ENCODE measurements at places on chromosomes 4 and X.

GRCh38 chr4:90099812-90100211 lies 27.4 kb upstream of the CCSER1 start:
- DNase-seq, result no peak

GRCh38 chrX:121858867-121859647 lies 811.6 kb downstream of the GLUD2 start:
- DNase-seq, result no peak

- no peak for DNase-seq
Observed at GRCh38 chr4:110970642-110971041, 347.8 kb upstream of the PITX2 start.

DNA sequence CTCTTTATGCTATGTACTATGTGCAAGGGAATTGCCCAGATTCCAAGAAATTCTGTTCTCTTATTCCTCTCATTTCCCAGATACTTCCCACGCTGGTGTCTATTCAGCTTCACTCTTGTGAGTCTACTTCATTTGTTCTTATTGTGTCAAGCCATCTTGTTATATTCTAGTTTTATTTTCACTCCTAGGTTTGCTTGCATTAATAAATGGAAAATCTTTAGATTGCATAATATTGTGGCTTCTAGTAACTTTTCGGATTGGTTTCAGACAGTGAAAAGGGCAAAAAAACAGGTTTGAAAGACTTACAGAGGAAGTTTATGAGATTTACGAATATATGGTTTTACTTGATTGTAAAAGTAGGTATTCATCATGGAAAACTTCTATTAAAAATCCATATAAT lies 128.4 kb downstream of the BTC start:
- no peak for DNase-seq

DNA sequence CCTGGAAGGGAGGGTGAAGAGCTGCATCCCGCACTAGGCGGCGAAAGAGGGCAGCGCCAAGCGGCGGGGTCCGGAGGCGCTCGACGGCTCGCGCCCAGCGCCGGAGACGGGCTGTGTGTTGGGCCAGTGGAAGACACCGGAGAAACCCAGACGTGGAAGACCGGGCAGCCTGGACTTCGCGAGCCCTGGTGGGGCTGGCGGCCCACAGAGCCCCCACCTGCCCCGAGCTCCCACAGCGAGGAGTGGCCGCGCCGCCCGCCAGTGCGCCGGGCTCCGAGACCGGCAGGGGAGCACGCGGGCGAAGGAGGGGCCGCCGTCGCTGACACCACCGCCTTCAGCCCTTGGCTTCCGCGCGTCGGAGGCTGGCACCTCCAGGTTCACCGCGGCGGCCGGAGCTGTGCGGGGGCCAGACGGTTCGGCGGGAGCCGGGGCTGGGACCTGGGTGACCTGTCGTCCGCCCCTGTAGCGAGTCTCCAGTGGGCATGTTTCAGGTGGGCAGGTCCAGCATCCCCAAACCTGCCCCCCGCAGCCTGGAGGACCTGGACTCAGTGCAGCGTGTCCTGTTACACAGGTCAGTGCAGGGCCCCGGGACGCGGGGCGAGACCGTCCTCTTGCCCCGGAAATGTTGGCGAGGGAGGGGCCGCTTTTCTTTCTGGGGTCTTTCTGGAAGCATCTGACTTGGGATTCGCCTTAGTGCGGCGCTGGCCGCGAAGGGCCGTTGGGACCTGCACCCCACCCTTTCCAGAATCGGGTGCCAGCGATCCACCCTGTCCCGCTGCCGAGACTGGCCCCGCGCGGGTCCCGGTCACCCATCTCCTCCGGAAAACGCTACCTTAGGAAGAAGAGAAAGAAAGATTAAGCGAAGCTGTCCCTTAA lies 9.6 kb upstream of the INTU start:
- no peak for DNase-seq

GRCh38 chr4:119106036-119107000 lies 29.3 kb upstream of the MYOZ2 start:
- no peak for DNase-seq

DNA sequence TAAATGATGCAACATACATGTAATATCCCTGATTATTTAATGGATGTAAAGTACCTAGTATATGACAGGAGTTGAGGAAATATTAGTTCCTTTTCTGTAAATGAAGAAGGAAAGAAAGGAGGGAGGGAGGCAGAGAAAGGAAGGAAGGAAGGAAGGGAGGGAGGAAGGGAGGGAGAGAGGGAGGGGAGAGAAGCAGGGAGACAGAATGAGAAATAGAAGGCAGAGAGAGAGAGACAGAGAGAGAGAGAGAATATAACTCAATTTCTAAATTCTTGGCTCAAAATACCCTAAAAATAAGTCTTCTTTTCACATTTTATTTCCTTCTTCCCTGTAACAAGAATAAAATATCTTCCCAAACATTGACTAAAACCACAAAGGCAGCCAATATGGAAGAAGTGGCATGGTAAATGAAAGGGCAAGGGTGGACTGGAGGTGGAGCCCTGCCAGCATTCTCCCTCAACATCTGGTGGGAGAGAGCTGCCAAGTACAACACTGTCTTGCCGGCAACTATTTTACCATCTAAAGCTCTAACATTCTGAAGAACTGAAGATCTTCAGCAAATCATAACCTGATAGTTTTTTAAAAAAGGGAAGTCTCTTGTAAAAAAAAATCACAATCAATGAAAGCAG lies 245.1 kb downstream of the PPP3CA start:
- DNase-seq, result no peak

DNA sequence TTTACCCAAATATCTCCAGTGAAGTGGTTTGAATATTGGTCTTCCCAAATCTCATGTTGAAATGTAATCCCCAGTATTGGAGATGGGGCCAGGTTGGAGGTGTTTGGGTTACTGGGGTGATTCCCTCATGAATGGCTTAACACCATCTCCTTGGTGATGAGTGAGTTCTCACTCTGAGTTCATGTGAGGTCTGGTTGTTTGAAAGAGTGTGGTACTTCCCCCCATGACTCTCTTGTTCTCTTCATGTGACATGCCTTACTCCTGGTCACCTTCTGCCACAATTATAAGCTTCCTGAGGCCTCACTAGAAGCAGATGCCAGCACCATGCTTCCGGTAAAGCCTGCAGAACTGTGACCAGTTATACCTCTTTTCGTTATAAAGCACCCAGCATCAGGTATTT lies 32.9 kb upstream of the OTUD4 start:
- DNase-seq, result no peak

DNA sequence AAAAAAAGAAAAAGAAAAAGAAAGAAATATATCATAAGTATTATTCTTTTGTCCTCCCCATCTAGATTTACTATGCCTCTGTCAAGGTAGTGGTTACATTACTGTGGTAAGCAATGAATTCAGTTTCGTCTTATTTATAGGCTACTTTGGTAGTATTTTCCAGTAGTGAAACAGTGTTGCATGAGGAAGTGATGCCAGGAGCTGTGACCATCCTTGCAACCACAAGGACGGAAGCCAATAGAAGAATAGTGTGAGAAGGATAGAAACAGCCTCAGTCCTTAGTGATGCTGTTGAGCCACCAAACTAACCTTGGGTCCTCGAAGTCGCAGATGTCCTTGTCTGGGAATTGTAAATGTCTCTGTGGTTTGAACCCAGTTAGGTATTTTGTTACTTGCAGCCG lies 328.5 kb downstream of the PPP3CA start:
- DNase-seq, result no peak

GRCh38 chrX:35149517-35149916 lies 206.9 kb downstream of the FAM47B start:
- DNase-seq, result no peak

- no peak for DNase-seq
Observed at GRCh38 chrX:78506248-78506647, 152.9 kb downstream of the RTL3 start.

GRCh38 chr4:53538756-53539155 lies 52.5 kb downstream of the LNX1 start:
- no peak for DNase-seq

- no peak for DNase-seq
Observed at GRCh38 chr4:163332526-163333406, at the start of gene NPY1R. Gene NPY1R, minus strand, starts transcription at chr4:163332596. Its CDS starts 6,042 bp downstream, at chr4:163326554.

GRCh38 chrX:107848591-107848990 lies 22.9 kb downstream of the MID2 start:
- DNase-seq, result no peak

- no peak for DNase-seq
Observed at GRCh38 chrX:38675856-38676255, 114.5 kb downstream of the TSPAN7 start.

DNA sequence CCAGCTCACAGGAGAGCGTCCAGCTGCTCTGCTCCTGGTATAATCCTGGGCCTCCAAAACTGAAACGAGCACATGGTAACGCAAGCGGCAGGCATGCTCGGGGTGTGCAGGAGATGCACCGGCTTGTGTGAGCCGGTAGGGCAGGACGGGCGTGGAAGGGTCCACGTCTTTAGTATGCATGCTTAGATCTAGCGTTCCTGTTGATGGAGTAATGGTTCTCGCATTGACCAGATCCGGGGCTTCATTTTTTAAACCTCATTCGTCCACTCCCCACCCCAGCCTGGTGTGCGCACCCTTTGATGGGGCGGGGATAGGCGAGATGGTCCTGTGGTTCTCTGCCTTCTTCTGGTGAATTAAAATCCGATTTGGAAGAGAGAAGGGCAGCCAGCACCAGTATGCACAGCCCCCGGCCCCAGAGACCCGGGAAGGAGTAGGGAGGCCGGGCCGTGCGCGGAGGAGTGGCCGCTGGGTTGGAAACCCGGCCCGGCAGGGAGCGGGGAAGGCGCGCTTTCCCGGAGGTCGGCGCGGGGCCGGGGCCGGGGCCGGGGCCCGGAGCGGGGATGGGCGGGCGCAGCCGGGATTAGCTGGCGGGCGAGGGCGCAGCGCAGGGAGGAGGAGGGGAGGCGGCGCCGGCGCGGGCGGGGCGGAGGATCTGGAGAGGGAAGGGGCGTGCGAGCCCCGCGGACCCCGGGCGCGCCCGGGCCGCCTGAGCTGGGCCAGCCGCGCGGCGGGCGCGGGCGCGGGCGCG lies 39.9 kb downstream of the FAM149A start:
- no peak for DNase-seq

- no peak for DNase-seq
Observed at GRCh38 chr4:111540671-111541070, 604.6 kb upstream of the FAM241A start.

- no peak for DNase-seq
Observed at GRCh38 chrX:42149281-42149680, 225.9 kb upstream of the CASK start.

- DNase-seq, result no peak
Observed at GRCh38 chr4:141587897-141588296, 48.5 kb upstream of the IL15 start.

DNA sequence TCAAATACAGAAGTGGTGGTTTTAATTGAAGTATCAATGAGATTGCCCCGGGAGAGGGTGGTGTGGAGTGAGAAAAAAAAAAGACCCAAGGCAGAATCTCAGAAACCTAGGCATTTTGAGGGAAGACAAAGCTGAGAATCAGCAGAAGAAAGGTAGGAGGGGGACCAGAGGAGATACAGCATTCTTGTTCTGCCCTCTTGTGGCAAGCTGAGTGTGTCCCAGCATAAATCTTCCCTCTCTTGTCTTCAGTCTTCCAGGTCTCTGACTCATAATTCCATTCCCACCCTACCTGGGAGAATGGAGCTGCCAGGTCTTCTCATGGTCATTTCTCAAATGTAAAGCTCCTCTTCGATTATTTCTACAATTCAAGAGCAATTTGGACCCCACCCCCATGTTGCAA lies 32.7 kb upstream of the MAGED1 start:
- DNase-seq, result no peak
